ENCODE measurements at places on chromosomes 11 and 22.

DNA sequence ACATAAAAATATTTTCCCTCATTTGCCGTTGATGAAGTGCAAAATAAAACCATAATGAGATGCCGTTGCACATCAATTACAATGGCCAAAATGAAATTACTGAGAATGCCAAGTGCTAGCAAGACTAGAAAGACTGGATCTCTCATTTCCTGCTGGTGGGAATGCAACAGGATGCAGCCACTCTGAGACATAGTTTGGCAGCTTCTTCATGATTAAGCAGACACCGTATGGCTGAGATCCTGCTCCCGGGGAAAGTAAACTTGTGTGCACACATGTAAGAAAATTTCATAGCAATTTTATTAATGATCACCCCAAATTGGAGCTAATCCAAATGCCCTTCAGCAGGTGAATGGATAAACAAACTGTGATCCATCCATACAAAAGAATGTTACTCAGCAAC lies 1013.2 kb downstream of the TBC1D22A start:
- DNase-seq, result no peak

DNA sequence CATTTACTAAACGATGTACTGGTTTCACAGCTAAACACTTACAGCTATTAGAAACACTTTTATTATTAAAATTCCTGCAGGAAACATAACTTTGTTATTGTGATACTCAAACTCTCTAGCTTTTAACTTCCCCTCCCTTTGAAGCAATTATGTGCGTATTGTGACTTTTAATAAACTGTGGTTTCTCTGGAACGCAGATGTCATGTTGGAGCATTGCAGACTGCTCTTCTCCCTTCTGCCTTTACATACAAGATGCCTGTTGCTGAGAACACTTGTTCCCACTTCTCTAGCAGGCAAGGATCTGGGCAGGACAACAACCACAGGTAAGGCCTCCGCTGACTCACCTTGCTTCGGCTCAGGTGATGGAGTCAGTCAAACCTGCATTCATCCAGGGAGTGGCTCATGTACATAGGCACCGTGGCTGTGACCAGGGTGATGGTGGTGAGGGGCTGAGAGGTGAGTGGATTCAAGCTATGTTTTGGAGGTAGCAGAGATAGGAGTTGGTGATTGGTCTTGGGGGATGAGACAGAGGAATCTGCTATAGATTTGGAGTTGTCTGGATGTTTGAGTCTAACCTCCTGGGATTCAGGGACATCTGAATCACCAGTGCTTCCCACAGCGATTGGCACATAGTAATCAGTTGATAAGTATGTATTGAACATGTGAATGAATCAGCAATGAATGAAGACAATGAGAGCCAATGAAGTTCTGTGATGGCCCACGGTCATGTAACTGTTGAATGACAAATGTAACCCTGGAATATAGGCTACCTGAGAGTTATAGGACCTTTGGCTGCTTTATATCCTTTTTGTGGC lies 106.0 kb downstream of the ADAMTS15 start:
- DNase-seq, result no peak

DNA sequence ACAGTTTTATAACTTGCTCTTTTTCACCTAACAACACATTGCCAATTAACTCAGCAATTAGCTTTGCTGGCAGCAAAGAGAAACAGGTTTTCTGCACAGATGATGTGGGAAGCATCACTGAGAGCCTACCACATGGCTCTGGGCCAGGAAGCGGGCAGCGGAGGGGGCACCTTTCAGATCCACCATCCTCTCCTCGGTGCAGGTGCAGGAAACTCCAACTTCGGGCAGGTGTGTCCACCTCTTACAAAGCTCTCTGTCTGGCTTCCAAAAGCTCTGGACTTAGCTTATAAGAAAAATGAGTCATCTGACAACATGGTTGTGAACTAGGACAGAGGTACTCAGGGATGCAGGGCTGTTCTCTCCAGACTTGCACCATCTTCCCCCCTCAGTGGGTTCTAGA lies 77.0 kb downstream of the RPS6KA4 start:
- DNase-seq, result no peak

- no peak for DNase-seq
These were observed 49.5 kb downstream of the POLD3 start for GRCh38 chr11:74641905-74642304.

DNA sequence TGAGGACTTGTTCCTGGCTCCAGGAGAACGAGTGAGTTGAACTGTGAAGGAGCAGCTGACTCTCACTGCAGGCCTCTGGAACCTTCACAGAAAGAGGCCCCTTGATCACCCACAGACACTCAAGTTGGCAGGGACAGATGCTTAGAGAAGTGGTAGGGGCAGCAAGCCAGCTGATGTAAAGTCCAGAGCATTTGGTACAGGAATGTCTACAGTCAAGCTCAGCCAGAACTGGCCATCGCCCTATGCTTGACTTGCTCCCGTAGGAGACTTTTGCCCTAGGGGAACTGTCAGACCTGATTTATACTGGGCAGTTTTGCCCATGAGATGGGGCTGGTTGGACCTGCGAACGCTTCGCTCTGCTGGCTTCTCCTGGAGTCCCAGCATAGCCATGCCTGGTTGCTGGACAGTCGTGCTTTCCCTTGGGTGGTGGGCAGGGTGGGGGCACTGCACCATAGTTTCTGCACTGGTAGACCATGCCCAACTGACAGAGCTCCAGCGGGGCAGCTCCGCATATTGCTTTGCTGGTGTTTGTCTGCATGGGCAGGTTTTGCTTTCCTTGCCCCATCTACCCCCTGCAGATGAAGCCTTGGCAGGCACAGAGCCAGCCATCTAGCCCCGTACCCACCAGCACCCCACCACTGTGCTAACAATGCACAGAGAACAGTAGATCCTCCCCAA lies 977.7 kb downstream of the JRKL start:
- DNase-seq, result no peak

DNA sequence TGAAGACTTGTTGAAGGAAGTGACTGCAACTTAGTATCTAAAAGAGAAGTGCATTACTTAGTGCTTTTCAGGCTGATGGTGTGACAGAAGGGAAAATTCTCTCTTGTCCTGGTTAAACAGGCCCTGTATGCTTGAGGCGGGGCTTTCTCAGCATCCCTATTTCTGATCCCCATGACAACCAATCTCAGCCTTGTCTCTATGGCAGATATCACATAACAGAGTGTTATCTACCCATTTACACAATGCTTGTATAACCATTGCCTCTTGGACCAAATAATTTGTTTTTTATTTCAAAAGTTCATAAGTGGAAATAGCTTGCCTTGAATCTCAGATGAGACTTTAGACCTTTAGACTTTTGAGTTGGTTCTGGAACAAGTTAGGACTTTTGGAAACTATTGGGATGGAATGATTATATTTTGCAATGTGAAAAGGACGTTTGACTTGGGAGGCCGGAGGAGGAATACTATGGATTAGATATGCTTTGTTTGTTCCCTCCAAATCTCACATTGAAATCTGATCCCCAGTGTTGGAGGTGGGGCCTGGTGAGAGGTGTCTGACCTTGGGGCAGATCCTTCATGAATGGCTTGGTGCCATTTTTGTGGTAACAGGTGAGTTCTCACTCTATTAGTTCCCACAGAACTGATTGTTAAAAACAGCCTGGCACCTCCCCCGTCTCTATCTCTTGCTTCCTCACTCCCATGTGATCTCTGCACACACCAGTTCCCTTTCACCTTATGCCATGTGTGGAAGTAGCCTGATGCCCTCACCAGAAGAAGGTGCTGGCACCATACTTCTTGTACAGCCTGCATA lies 3.1 kb upstream of the GLYAT start:
- DNase-seq, result no peak

DNA sequence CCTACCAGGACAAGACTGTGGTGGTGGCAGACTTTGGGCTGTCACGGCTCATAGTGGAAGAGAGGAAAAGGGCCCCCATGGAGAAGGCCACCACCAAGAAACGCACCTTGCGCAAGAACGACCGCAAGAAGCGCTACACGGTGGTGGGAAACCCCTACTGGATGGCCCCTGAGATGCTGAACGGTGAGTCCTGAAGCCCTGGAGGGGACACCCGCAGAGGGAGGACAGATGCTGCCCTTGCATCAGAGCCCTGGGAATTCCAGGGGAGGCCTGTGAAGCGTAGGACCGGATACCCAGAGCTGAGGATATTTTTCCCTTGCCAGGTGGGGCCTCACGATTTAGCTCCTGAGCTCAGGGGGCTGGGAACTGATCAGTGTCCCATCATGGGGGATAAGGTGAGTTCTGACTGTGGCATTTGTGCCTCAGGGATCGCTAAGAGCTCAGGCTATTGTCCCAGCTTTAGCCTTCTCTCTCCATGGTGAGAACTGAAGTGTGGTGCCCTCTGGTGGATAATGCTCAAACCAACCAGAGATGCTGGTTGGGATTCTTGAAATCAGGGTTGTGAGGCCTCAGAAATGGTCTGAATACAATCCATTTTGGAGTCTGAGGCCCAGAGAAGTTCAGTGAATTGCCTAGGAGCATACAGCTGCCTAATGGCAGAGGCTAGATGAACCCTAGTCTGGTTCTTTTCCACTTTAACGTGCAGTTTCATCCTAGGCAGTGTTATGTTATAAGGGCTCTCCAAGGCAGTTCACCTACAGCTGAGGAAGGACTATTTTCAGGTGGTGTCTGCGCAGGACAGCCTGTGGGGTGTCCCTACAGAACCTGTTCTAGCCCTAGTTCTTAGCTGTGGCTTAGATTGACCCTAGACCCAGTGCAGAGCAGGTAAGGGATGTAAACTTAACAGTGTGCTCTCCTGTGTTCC lies 19.5 kb downstream of the PIK3IP1 start:
- DNase-seq, result peak; percentile 58

DNA sequence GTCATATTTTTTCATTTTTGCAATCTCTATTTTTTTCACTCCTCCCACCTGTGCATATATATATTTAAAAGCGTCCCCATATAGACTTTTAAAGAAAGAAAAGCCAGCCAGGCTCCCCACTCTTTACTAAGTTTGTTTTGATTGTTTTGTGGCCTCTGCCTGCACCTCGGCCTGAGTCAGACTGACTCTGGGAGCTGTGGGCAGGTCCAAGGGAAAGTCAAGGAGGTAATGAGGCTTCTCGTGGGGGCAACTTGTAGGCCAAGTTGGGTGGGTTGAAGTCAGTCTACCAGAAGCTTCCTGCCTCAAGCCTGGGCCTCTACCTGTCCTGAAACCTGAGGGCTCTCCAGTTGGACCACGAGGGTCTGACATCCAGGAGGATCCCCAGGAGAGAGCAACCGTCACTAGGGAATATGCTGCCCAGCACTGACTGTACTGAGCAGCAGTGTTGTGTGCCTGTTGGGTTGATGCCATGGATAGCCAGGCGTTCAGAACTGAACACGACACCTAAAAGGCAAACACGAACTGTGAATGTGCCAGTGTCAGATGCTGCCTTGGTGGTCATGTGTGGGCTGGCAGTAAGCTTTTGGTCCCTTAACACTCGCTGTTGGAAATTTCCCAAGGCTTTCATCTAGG lies 58.8 kb downstream of the BMAL1 start:
- no peak for DNase-seq

DNA sequence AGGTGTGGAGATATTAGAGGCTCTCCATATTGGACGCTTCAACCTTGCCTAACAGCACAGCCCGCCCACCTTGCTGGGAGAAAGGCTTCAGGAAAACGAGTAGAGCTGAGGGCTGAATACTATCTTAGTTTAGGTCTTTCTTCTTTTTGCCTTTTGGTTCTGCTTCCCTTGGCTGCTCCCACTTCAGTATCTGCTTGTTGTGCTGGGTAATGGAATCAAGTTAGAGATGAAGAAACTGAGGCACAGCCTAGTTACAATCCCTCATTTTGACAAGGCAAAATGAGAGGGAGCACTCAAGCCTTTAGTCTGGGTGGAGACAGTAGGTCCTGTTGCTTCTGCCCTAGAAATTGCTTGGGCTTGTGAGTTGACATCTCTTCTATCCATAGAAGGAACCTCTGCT lies 41.3 kb upstream of the HSD17B12 start:
- DNase-seq, result no peak

DNA sequence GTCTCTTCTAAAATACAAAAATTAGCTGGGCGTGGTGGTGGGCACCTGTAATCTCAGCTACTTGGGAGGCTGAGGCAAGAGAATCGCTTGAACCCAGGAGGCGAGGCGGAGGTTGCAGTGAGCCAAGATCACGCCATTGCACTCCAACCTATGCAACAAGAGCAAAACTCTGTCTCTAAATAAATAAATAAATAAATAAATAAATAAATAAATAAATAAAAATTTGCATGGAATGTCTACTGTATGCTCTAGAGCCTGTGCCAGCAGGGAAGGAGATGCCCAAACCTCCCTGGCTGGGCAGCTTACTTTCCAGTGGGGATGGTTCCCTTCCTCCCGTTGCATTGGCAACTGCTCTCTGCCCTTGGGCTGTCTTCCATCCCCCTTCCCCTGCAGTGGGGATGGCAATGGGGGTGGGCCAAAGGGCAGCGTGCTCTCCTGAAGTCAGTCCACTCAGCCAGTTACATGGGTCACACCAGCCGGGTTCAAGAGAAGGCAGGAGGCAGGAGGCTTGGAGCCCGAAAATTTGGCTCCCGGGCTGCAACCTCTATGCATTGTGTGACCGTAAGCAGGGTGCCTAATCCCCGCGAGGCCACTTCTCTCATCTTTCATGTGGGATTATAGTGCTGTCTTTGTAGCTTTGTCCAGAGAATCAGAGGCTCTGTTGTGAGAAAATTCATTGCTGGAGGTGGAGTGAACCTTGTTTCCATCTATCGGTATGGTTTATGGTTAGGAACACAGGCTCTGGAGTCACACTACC lies 1.4 kb upstream of the LRRC10B start:
- DNase-seq, result no peak

- no peak for DNase-seq
These were observed 148.7 kb upstream of the MTMR2 start for GRCh38 chr11:96072592-96072991.

DNA sequence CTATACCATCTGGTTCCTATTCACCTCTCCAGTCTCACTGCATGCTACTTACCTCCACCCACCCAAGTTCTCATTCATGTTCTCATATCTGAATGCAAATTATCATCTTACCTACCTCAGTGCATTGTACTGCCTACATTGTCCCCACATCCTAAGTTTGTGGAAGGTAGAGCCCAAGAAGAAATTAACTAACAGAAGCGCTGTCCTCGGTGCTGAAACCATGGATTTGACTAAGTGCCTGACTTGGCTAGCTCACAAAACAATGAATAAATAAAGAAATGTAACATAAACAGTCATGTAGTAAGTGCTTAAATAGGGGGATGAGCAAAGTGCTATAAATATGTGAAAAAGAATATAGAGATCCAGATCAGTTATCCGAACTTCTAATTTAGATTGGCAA lies 63.2 kb downstream of the GRIA4 start:
- DNase-seq, result peak; percentile 69

DNA sequence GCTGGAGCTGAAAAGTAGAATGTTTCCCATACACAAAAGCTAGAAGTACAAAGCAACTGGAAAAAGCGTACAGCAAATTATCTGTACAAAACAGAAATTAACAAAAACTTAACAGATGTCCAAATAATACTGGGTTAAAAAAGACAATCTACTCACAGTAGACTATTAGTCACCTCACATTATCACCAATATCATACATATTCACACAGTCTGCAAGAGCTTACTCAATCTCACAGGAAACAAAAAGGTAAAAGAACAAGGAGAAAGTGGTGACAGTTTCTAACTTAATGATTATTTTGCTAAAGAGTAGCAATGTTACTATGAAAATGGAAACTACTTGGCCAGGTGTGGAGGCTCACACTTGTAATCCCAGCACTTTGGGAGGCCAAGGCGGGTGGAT lies 11.9 kb downstream of the CELF1 start:
- DNase-seq, result no peak

Measured in right forelimb (tissue), 1 donor.